ENCODE measurements at places on chromosomes 12 and 14. TPM values are rescaled to one million over a fixed set of nuclear protein-coding genes. Genes with fewer than 3 reads are reported as not detected.

DNA sequence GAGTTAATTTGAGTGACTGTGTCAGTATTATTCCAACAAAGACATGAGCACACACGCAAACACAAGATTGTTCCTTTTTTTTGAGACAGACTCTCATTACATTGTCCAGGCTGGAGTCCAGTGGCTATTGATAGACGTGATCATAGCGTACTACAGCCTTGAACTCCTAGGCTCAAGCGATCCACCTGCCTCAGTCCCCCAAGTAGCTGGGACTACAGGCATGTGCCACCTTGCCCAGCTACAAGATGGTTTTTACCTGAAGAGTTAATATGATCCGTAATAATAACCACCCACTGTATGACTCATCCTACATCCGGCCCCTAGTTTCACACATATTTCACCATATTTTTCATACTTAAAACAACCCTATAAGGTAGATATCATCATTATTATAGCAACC lies 26.8 kb downstream of the BCAT1 start:
- H3K36me3 ChIP-seq: peaks cover 11% of the 10 kb centered on the region
- H3K4me3 ChIP-seq: no peak overlapping the region
- DNase-seq: no peak
- no peaks in the 10 kb centered on the region for H3K27me3 ChIP-seq

GRCh38 chr14:92173668-92174067 lies 51.9 kb downstream of the CPSF2 start:
- H3K4me3 ChIP-seq: no peak overlapping the region
- DNase-seq: no peak
- no peaks in the 10 kb centered on the region for H3K27me3 ChIP-seq
- H3K27ac ChIP-seq: no peak overlapping the region
- H3K36me3 ChIP-seq: no peaks in the 10 kb centered on the region
- no peaks in the 10 kb centered on the region for H3K4me1 ChIP-seq

- peaks cover 12% of the 10 kb centered on the region for H3K4me1 ChIP-seq
- DNase-seq: no peak
- H3K4me3 ChIP-seq: no peak overlapping the region
- peaks cover 24% of the 10 kb centered on the region for H3K36me3 ChIP-seq
- no peaks in the 10 kb centered on the region for H3K27me3 ChIP-seq
- no peak overlapping the region for H3K27ac ChIP-seq
Observed at GRCh38 chr12:19209661-19210060, 80.1 kb downstream of the PLEKHA5 start.

DNA sequence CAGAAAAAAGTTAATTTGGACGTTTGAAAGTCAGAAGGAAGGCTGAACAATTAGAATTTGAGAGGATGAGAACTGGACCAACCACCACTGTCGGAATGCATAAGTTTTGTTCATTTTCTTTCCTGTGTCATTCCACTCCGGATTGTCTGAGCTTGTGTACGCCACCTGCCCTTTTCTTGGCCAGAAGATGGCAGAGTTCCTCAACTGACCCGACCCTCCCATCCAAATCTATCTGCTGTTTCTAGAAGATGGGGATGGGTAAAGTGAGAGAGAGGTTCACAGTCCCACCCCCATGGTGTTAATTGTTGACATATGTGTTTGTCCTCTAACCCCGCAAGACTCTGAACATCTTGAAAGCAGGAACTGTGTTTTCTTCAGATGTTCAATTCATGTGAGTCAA lies 388.0 kb downstream of the VRK1 start:
- no peak overlapping the region for H3K27ac ChIP-seq
- peaks cover 2% of the 10 kb centered on the region for H3K36me3 ChIP-seq
- DNase-seq: no peak
- H3K4me1 ChIP-seq: no peaks in the 10 kb centered on the region
- no peak overlapping the region for H3K4me3 ChIP-seq

DNA sequence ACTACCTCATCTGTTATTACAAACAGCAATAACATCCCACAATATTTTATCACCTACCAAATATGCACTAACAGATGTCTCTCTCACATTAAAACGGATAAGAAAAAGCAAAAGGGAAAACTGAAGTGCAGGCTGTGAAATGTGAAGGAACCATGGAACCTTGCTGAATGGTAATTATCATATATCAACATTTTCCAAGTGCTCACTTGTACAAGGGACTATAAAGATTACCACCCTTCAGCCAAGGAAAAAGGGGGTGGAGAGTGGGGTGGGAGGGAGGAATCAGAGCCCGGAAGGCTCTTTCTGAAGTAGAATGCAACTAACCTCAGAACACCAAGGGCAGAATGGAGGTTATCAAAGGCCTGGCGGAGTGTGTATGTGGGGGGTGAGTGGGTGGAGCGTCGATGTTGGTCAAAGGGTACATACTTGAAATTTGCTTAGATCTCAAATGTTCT lies 1.2 kb downstream of the SNX6 start:
- peak overlapping the region; percentile 91 for H3K4me3 ChIP-seq
- no peak for DNase-seq
- no peaks in the 10 kb centered on the region for H3K27me3 ChIP-seq
- no peak overlapping the region for H3K27ac ChIP-seq
- peaks cover 34% of the 10 kb centered on the region for H3K36me3 ChIP-seq

- no peaks in the 10 kb centered on the region for H3K27me3 ChIP-seq
- H3K36me3 ChIP-seq: peaks cover 4% of the 10 kb centered on the region
- DNase-seq: no peak
- peaks cover 6% of the 10 kb centered on the region for H3K4me1 ChIP-seq
- no peak overlapping the region for H3K4me3 ChIP-seq
Observed at GRCh38 chr12:18998343-18999261, 130.9 kb upstream of the PLEKHA5 start.

- no peak for DNase-seq
- peaks cover 8% of the 10 kb centered on the region for H3K4me1 ChIP-seq
- H3K27ac ChIP-seq: no peak overlapping the region
- no peaks in the 10 kb centered on the region for H3K36me3 ChIP-seq
Observed at GRCh38 chr14:60211153-60211552, 37.9 kb upstream of the PPM1A start.

DNA sequence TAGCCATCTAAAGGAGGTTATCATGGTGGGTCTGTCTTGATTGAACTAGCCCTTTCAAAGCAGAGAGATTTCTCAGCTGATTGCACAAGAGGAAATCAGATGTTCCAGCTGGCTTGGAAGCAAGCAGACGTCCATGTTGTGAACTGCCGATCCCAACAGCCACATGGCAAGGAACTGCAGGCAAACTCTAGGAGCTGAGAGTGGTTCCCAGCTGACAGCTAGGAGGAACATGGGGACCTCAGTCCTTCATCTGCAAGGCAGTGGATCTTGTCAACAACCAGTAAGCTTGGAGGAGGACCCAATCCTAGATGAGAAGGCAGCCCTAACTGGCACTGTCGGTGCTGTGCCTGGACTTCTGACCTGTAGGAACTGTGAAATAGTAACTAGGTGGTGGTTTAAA lies 7.7 kb downstream of the ACVR1B start:
- peaks cover 2% of the 10 kb centered on the region for H3K36me3 ChIP-seq
- no peaks in the 10 kb centered on the region for H3K4me1 ChIP-seq
- H3K27me3 ChIP-seq: no peaks in the 10 kb centered on the region
- no peak overlapping the region for H3K4me3 ChIP-seq
- no peak for DNase-seq
- no peak overlapping the region for H3K27ac ChIP-seq

GRCh38 chr12:19572920-19573558 lies 133.7 kb downstream of the AEBP2 start:
- no peak overlapping the region for H3K4me3 ChIP-seq
- peak; percentile 86 for DNase-seq
- no peak overlapping the region for H3K27ac ChIP-seq
- peaks cover 1% of the 10 kb centered on the region for H3K36me3 ChIP-seq
- no peaks in the 10 kb centered on the region for H3K27me3 ChIP-seq
- peaks cover 3% of the 10 kb centered on the region for H3K4me1 ChIP-seq

DNA sequence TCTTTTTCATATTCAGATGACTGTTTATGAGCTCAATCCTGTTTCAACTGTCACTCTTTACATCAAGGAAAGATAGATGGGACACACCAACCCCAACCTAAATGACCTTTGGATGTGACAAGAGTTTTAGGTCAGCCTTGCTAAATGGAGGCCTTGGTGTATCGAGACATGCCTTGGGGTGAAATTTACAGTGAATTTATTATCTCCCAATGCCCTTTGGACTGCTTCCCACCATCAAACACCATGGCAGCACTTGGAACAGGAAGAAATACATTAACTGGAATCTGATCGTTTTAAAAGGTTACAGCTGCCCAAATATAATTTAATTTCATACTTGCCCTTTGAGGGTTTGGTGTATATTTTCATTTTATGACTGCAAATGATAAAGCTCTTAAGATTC lies 327.6 kb downstream of the SOX5 start:
- no peak for DNase-seq
- H3K27ac ChIP-seq: no peak overlapping the region
- H3K4me3 ChIP-seq: no peak overlapping the region
- H3K4me1 ChIP-seq: 0 out of 2 replicates have a peak, but pooled peaks cover 3% of the 10 kb centered on the region

DNA sequence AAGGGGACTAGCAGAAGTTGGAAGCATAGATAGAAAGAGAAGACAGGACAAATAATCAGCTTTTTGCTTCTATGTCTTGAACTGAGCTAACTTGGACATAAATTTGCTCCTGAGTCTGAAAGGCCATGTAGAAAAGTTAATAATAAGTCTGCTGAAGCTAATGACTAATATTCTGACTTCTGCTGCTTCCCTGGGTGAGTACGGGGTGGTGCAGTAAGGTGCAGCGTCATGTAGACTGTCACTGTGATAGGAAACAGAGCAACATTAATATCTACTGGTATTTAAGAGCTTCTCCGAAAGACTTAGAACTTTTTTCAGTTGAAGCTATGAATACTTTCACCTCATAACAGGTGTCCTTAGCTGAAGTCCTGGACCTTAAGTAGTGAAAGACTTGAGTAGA lies 34.1 kb upstream of the CPM start:
- H3K4me1 ChIP-seq: no peaks in the 10 kb centered on the region
- H3K36me3 ChIP-seq: peaks cover 8% of the 10 kb centered on the region

- H3K36me3 ChIP-seq: no peaks in the 10 kb centered on the region
- no peak overlapping the region for H3K27ac ChIP-seq
- DNase-seq: no peak
- H3K4me1 ChIP-seq: peaks cover 5% of the 10 kb centered on the region
- no peak overlapping the region for H3K4me3 ChIP-seq
Observed at GRCh38 chr14:50528000-50528399, 4.4 kb downstream of the MAP4K5 start.

GRCh38 chr12:116534311-116535121 lies 24.7 kb upstream of the MAP1LC3B2 start:
- H3K4me3 ChIP-seq: peak overlapping the region; percentile 73
- H3K27ac ChIP-seq: no peak overlapping the region
- H3K36me3 ChIP-seq: no peaks in the 10 kb centered on the region
- DNase-seq: peak; percentile 52
- no peaks in the 10 kb centered on the region for H3K27me3 ChIP-seq

DNA sequence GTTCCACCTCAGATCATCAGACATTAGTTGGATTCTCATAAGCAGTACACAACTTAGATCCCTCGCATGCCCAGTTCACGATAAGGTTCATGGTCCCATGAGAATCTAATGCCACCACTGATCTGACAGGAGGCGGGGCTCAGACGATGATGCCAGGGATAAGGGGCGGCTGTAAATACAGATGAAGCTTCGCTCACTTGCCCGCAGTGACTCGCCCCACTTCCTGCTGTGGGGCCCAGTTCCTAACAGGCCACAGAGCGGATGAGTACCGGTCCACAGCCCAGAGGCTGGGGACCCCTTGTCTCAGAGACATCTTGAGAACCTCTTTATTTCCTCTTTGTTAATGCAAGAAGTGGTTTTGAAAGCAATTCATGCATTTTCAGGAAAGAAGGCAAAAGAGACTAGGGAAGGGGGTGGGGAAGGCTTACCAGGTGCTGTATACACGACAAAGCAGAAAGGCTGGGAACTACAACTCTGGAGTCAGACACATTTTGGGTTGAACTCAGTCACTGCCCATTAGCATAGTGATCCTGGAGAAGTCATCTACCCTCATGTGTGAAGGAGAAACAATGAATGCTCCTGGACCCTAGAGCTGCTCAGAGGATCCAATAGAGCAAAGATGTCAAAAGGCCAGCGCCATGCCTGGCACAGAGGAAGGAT lies 68.7 kb downstream of the EID3 start:
- no peaks in the 10 kb centered on the region for H3K27me3 ChIP-seq
- H3K27ac ChIP-seq: peak overlapping the region; percentile 6
- no peak for DNase-seq
- peaks cover 13% of the 10 kb centered on the region for H3K4me1 ChIP-seq
- H3K4me3 ChIP-seq: no peak overlapping the region
- peaks cover 17% of the 10 kb centered on the region for H3K36me3 ChIP-seq

DNA sequence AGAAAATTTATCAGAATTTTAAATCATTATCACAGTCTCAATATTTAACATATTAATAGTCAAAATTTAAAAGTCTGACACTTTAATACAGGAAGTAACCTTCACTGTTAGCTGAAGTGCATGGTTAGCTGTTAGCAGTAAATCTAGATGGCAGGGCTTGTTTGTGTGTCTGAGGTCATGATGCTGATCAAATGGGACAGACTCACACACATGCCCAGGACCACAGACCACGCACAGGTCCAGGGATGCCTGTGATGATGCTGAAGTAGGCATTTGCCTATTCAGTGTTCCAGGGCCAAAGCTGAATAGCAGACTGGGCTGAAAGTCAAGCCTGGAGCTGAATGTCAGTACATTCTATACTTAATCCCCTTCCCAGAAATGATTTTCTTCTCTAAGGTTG lies 20.5 kb downstream of the FNTB start:
- no peak overlapping the region for H3K27ac ChIP-seq
- H3K36me3 ChIP-seq: peaks cover 26% of the 10 kb centered on the region
- no peaks in the 10 kb centered on the region for H3K27me3 ChIP-seq
- peaks cover 4% of the 10 kb centered on the region for H3K4me1 ChIP-seq
- DNase-seq: no peak

DNA sequence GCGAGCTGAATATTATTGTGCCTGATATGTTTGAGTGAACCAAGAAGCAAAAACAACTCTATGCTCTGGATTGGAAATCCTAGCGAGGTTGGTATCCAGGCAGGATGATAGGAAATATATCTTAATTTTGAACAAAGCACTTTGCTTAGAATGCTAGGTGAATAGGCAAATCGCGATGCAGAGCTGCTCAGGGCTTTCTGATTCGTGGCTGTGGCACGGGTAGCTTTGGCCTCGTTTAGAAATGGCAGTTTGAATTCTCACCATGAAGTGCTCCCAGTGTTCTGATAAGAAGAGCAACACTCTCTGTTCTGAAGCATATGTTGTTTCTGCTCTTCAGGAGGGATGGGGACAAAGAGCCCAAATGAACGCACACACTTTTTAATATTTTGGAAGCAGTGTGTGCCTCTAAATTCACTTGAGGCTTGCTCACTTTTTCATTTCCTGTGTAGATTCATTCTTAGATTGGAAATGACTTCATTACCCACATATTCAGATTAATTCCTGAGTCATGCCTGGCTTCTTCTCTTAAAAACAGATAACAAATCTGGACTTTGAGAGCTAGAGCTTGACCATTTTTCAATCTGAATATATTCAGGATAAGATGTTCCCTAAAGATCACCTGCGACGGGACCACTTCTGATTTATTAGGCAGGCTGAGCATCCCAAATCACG lies 200.9 kb downstream of the RPAP3 start:
- no peaks in the 10 kb centered on the region for H3K27me3 ChIP-seq
- DNase-seq: no peak
- no peak overlapping the region for H3K27ac ChIP-seq
- no peaks in the 10 kb centered on the region for H3K36me3 ChIP-seq
- no peak overlapping the region for H3K4me3 ChIP-seq

CBLN3 gene
- total RNA-seq: 0.39 TPM

KRT6A gene
- not detected for total RNA-seq

ARHGDIB gene
- total RNA-seq: 0.29 TPM
